HFF-Myc (cell line): ENCODE measurements at places on chromosomes 12 and 14.

DNA sequence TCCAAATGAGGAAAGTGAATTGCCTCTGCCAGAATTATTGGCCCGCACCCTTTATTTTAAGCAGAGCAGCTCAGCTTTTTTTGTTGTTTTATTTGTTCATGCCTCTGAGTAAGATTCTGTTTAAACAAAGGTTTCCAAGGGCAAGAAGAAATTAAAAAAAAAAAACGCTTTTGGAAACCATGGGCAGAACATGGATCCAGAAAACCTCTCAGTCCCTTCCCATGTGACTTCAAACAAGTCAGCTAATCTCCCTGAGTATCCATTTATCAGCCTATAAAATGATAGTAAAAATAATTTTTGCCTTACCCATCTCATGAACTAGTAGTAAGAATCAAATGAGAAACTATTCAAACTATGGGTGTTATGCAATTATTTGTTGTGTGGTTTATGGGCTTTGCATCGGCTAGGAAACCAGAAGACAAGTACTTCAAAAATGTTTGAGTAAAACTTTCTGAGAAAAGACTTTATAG, 27.6 kb downstream of the KITLG start:
- DNase-seq = no peak

DNA sequence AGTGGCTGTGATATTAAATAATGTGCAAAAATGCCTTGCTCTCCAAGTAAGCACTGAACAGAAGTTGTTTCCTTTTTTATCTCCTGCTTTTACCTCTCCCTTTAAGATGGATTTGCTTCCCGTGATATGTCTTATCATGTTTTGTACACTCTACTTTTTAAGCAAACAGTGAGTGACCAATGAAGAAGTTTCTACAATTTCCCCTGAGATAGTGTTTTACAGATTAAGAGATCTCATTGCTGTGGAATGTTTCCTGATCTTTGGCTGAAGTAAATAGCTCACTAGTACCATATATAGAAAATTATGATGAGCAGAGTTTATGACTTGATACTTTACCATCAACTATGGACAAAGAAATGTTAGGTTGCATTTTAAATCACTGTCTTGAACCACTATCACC, 184.8 kb upstream of the PDE3A start:
- no peak for DNase-seq

GRCh38 chr14:102688290-102688689, 89.0 kb upstream of the TRAF3 start:
- DNase-seq = no peak

GRCh38 chr12:10456856-10457255, 3.7 kb upstream of the KLRC1 start:
- no peak for DNase-seq

DNA sequence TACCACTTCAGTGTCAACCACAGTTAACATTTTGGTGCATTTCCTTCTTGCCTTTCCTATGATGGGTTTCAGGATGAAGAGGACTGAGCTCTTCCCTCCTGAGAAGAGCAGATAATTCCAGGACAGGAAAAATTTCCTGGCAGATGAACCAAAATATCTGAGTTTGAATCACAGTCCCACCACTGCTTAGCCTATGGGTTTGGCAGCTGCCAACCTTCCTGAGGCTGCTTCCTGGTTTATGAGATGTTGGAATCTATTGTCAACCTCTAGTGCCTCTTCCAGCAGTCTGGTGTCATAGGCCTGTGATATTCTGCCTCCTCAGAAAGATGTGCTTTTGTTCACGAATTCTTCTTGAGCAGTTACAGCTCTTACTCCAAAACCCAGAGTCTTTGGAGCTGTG, 197.4 kb upstream of the FRMD6 start:
- DNase-seq = no peak
